Colonic mucosa (tissue), 4 donors: ENCODE measurements at places on chromosomes 16 and 17.
A peak's percentile ranks its signal among the peaks of the same experiment; 100 is the strongest.

GRCh38 chr16:56989988-56990387 lies 631 bp downstream of the NLRC5 start:
- no peak for DNase-seq

GRCh38 chr17:72206376-72206775 lies 85.6 kb downstream of the SOX9 start:
- no peak for DNase-seq

GRCh38 chr17:18860161-18860972 lies 2.4 kb downstream of the PRPSAP2 start:
- DNase-seq, result peak; percentile 9

- DNase-seq, result no peak
Observed at GRCh38 chr17:46986366-46986765, 7.3 kb upstream of the RPRML start.

DNA sequence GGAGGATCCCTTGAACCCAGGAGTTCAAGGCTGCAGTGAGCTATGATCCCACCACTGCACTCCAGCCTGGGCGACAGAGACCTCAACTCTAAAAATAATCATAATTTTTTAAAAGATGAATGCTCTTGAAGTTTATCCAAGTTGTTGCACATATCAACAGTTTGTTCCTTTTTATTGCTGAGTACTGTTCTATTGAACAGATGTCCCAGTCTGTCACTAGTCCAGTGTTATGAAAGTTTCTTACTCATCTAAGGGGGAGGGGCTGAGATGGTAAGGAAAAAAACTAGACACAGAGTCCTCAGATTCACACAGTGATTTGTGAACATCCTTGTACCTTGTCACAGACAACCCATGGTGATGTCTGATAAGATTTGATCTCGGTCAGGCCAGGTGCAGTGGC lies 3.9 kb downstream of the ACAP1 start:
- DNase-seq, result no peak

- peak; percentile 36 for DNase-seq
Observed at GRCh38 chr16:21997697-21998480, 3.0 kb downstream of the PDZD9 start.

DNA sequence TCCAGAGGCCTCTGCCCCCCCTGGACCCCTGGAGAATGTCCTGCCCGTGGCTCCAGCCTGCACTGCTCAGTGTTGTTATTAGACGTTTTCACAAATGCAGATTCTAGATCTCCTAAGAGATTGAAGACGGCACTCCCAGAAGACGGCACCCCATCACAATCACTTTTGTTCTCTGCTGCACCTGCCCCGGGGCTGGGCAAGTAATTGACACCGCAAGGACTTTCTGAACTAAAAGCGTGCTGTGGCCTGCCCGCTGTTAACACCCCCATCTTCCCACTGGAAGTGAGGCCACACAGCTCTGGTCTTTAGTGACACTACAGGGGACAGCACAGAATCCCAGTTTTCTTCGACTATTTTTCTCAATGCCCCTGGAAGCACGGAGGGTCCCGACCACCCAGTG lies 256.9 kb downstream of the ENGASE start:
- DNase-seq, result no peak

DNA sequence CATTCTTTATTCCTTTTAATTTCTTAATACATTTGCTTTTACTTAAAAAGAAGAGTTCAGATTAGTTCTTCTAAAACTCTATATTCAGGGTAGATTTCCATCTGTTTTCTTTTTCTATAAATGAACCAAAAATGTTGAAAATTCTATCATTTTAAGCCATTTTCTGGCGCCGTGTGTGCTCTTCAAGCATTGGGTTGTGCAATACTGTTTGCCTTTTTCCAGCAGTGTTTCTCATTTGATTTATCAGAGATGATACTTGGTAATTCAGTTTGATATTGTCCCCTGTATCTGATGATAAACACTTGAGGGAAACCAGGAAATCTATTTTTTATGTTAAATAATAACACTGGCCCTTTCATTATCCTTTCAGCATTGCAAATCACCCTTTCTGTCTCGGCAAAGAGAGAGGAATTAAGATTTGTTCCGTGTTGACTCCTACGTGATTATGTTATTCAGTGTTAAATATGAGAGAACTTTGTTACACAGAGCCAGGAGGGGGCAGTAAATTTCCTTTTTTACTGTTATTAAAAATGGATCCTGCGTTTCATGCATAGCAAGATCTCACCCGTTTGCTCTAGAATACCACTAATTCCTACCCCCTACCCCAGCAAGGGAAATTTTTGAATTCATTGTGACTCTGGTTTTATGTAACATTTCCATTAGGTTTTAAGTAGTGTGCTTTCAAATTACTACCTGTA lies 606.9 kb upstream of the RBFOX1 start:
- DNase-seq, result no peak

DNA sequence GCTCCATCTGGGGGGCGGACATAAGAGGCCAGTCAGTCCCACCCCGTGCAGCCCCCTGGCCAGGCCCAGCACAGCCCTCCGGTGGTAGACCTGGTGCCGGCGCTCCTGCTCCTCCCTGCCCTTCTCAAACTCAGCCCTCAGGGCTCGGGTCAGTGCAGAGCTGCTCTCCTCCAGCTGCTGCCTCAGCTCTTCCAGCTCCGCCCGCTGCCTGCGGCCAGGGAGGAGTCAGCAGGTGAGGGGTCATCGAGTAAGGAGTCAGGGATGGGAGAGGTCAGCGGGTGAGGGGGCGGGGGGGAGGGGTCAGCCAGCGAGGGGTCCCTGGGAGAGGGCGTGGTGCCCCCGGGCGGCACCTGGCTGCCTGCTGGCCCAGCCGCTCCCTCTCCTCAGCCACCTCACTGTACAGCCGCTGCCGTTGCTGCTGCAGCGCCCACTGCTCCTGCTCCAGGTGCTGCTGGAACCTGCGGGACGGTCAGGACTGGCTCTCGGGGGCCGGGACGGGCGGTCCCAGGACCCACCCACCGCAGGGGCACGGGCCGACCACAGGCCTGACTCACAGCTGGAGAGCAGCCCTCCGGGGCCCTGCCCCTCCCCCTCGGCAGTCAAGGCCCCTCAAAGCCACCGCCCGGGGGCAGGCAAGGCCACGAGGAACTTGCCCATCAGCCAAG lies 26.5 kb upstream of the AATK start:
- no peak for DNase-seq

DNA sequence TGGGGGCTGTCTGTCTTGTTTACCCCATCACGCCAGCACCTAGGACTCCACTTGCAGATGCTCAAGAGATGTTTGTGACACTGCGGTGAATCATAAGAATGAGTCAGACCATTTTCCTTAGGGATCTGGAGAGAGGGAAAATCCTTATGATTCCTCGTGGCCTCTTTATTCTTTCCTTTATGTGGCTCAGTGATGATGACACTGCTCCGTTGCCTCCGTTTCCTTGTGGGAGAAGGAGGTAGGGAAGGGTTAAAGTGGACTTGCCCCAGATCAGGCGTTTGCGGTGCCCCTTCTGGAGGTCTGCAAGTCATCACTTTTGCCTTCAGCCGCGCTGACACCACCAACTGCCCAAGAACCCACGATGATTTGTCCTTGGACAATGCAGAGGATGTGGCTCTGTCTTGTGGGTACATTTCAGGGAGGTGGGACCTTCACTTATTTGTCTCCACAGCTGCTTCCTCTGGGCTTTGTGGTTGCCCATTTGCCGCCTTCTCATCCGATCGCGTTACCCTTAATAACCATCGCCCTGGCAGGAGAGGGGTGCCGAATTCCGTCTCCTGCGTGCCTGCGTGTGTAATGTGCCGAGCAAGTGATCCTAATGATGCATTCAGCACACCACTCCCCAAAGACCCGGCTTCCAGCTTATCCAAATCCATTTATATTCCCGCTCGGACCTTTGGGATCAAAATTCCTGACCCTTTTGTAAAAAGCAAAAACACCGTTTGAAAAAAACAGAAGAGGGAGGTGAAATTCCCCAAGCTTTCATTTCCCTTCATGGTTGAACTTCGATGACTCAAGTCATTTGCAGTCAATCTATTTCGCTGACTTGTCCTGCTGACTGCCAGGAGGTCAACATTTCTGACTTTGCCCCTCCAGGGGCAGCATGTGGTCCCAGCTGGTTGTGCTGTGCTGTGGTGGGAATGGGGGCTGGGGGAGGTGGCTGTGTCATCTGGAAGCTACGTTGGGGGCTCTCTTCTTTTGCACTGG lies 87.2 kb upstream of the IRX3 start:
- DNase-seq, result no peak

GRCh38 chr17:19369846-19370492 lies 7.4 kb upstream of the B9D1 start:
- DNase-seq, result peak; percentile 59

DNA sequence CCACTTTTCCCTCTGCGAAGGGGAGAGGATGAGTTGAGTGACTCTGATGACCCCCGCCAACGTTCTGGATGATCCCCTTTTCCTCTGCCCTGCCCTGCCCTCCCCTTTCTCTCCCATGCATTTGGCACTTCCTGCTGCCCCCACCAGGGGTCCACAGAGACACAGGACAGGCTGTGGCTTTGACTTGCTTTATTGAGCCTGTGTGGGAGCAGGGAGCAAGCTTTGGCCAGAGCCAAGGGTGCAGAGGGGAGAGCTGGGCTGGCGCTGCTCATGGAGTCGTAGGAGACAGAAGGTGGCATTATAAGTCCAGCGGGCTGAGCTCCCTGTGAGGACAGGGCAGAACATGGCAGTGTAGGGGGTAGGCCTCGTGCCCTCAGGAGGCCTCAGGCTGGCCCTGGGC lies 1.6 kb downstream of the PPY start:
- DNase-seq, result no peak

- no peak for DNase-seq
Observed at GRCh38 chr17:13244513-13244912, 226.7 kb upstream of the ELAC2 start.
